ENCODE measurements at places on chromosomes 3 and 15.

DNA sequence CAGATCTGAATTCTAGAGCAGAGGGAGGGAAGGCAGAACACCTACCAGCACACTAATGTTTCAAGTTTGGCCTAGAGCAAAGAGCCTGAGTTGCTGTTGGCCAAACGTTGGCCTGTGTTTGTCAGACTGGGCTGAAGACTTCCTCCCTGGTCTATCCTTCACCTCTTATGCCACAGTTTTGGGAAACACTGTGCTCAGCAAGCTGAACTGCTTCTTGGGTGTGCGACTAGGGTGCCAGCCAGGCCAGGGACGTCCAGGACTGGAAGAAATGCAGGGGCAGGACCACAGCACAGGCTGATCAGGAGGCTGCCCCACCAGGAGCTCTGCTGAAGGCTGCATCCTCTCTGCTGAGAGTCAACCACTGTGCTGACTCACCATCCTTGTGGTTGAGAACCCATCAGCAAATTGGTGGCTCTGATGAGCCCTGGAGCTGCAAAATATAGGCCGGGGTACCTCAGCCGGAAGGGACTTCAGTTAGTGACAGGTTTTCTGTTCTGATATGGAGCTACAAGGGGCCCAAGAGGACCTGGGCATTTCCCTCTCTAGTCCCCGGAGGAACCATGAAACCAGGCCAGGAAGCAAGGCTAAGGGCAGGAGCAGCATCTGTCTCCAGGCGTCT, 131.6 kb upstream of the RASGRP1 start:
- DNase-seq = no peak

DNA sequence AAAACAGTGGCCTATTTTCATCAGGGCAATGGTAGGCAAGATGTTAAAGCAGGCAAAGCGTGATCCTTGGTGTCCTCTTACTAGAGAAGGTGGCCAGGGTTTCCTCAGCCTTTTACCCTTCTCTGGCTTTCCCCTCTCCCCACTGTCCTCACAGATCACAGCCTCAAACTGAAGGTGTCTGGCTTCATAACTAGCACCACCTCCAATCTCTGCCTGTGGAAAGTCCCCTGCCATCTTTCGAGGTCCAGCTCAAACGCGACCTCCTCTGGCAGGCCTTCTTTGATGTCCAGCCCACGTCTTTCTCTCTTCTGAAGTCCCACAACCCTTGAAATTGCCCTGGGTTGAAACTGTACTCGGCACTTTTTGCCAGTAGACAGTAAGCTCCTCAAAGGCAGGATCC, 35.9 kb downstream of the CYP19A1 start:
- DNase-seq = no peak

DNA sequence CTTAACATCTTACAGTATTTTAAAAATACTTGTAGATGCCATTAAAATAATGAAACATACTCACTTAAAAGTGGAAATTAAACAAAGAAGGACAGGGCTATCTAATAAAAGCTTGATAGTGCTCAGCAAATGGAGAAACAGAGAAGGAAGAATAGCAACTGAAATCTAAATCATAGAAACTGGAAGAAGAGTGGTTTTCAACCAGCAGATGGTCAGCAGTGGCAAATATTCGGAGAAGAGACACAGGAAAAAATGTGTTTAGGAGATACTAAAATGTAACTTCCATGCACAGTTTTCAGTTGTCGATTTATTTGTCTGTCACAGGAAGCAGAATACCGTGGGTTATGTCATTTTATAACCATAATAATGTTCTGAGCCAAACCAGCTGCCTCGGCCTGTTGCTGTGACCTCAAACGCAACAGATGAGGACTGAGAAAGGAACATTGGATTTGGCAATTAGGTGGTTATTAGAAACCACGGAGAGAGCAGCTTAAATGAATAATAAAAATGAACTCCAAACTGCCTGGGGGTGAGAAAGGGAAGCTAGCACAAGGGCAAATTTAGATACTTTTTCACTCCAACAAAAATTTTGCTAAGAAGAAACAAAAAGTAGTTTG, 246.6 kb upstream of the KCNMB2 start:
- no peak for DNase-seq

- DNase-seq = no peak
Observed at GRCh38 chr3:194272861-194273742, 78.0 kb downstream of the CPN2 start.

DNA sequence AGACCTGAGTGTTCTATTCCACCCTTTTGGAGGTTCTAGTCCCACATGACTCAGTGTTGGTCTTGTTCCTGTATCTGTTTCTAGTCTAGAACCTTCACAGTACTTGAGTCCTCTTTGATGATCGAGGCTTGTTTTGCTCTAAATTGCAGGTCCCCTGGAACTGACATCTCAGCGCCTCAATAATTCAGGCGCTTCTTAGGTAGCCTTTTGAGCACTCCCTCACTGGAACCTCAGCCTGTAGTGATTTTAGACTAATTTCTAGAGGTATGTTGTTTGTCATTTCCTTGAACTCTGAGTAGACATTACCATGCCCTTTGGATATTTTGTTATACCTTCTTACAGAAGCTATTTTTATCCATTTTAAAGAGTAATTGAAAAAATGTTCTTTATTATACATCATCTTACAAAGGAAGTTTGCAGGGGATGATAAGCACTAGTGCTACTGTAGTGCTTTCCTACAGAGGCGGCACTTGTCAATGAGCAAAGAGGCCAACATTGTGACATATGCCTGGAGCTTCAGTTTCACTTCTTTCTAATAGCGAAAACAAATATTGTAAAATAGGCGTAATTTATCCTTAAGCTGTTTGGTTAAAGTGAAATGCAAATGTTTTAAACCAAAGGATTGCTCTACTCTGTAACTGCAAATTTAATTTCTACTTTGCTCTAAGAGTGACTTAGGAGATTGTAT, 75.7 kb downstream of the EFL1 start:
- DNase-seq = no peak

- DNase-seq = no peak
Observed at GRCh38 chr3:162122405-162122804, 625.8 kb downstream of the OTOL1 start.

DNA sequence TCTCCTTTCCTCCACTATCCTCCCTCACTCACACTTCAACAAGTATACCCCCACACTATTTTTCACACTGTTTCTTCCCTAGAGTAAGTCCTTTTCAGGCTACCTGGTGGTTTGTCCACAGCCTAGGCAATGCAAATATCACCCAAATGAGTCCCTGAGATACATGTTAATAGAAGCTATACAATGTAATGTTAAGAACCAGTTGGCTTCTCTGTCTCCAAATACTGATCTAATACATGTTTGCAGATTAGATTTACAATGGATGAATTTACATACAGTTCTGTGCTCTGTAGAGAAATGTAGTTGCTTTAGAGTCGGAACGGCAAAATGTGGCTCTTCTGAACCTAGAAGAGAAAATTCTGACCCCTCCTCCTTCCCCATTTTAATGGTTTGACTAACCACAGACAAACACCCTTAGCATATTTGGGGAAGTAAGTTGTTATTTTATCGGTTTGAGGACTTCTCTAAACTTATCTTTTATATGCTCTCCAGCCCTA, 63.6 kb upstream of the MBNL1 start:
- DNase-seq = no peak

DNA sequence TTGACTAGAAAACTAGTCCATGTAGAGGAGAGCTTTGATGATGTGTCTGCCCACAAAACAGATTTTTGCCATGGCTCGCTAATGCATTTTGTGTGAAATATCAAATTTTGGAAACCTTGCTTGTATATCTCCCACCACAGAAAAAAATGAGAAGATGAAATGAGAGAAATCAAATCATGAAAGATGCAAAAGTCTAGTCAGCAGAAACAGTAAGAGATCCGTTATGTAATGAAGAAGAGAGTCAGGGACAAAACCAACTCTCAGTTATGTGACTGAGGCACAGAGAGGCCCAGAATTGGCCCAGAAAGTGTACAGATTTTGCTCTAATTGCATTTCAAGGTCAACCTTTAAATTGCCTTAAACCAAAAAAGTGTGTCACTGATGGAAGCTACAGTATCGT, 107.0 kb downstream of the FILIP1L start:
- no peak for DNase-seq

- no peak for DNase-seq
Observed at GRCh38 chr15:56492236-56492635, 27.3 kb upstream of the MNS1 start.

DNA sequence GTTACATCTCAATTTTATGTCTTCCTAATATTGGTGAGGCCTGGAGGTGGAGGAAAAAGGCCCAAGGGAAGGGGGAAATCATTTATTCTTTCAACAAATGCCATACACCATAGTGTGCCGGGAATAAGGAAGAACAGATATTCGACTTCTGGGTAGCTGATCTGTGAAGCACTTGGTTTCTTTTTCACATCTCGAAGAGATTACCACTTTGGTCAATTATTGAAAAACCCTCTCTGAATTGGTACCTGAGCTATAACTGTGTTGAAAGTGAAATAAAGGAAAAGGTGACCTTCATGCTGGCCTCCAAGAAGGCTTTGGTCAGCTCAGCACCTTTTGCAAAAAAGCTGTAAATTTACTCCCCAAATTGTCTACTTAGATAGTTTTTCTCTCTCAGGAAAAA, 14.2 kb upstream of the MB21D2 start:
- DNase-seq = no peak

GRCh38 chr3:129663930-129664646, 57.6 kb upstream of the PLXND1 start:
- DNase-seq = no peak

DNA sequence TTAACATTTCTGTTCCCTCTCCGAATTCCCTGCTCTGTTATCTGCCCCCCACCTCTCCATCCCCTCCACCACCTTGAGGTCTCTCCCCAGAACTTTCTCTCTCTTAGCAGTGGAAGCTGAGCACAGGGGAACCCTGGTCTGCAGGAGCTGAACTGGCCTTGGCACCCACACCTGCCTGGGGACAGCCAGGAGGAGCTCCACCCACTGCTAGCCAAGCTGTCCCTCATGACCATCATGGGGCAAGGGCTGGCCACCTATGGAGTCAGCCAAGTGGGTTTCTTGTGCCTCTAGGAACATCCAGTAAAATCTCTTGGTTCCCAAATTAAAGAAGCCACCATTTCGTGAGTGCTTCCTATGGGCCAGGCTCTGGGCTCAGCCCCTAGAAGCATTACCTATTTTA, 276.4 kb upstream of the TLE3 start:
- no peak for DNase-seq

DNA sequence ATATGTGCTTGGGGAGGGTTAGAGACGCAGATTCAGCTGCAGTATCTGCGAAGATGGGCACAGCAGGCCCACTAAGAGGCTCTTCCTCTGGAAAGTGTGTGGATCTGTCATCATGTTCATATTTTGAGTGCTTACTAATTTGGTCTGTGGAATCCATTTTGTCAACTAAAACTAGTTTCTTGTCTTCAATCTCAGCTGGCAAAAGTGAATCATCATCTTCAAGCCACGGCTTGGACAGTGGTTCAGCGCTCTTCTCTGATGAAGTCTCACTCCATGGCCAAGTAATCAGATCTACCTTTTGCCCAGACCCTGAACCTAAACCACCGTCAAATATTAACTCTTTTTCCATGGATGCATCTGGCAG, 76.2 kb downstream of the IMPG2 start:
- DNase-seq = no peak

DNA sequence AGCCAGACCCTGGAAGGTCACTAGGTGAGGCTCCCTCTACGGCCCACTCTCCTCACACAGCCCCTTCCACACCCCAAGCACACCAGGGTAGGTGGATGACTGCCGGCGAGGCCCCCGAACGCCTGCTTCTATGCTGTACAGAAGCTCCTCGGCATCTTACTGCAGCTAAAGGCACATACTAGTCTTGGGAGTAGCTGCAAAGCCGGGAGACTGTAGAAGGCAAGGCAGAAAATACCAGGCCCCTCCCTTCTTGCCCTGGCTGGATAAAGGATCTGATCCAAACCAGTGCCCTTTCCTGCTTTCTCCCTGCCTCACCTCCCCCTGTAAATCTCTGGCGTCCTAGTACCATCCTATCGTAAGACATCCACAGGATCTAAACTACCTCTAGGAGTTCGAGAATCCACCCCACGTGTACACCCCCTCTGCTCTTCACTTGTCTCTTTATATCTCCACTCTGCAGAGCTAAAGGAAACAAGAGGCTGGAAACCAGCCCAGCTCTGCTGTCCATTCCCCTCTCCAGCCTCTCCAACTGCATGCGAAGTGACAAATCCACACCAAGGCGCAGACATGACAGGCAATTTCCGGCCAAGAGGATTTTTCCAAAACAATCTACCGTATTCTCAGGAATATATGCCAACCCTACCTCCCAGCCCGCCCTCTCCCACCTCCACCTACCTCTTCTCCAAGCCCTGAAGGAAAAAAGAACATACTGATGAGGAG, 11.8 kb downstream of the TNK2 start:
- no peak for DNase-seq

- DNase-seq = no peak
Observed at GRCh38 chr15:70327856-70328678, 230.3 kb upstream of the TLE3 start.

- no peak for DNase-seq
Observed at GRCh38 chr3:40737343-40737742, 212.6 kb downstream of the ZNF621 start.

- no peak for DNase-seq
Observed at GRCh38 chr3:39346785-39347585, 17.5 kb downstream of the CCR8 start.

- no peak for DNase-seq
Observed at GRCh38 chr3:77078279-77078678, 38.4 kb downstream of the ROBO2 start.

- no peak for DNase-seq
Observed at GRCh38 chr3:106720510-106720909, 656.7 kb upstream of the CCDC54 start.

GRCh38 chr3:61333192-61333961, 82.1 kb upstream of the FHIT start:
- no peak for DNase-seq

DNA sequence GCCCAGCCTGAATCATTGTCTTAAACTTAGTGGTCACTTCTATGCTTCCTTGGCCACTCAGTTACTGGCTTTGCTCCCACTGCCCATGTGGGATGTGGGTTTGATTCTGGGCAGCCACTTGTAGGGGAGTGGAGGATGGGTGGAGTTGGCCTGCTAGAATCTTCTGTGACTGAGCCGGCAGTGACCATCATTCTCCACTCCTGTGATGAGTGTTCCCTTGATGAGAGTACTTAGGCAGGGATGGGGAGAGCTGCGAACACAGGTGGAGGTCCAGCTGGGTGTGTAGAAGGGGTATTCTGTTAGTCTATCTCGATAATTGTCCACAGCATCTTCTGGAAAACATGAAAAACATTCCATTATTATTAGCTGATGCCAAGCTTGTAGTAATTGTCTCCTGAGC, 8.0 kb downstream of the TM6SF1 start:
- DNase-seq = no peak

Data from cerebellar nuclear complex (tissue), 1 donor.